ENCODE measurements at places on chromosomes 1 and 21.

DNA sequence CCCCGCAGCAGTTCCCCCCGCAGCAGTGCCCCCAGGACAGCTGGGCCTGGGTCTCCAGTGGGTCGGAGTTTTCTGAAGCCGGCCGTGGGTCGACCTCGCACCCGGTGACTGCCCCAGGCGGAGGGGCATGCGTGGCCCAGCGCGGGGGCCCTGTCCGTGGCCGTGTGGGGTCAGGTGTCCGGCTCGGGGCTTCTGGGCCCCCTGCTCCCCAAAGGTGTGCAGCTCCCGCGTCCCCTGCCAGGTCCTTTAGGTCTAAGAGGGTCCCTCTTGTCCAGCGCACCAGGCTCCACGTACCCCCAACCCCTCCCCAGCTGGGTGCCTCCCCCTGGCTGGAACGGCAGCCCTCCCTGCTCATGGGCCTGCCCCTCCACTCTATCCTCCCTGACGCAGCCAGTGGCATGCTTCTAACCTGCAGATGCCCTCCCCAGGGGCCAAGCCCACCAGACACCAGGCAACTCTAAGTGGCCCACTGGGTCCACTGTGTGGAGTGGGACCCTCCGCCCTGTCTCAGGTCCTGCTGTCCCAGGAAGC is 5.9 kb upstream of the HES4 start:
- DNase-seq: no peak

- DNase-seq: no peak
Observed at GRCh38 chr1:193367863-193368262, 181.4 kb upstream of the B3GALT2 start.

GRCh38 chr1:143748906-143749305 is 222.9 kb downstream of the FAM72C start:
- DNase-seq: no peak

GRCh38 chr1:87723193-87723592 is 394.5 kb downstream of the LMO4 start:
- DNase-seq: no peak

- DNase-seq: no peak
Observed at GRCh38 chr1:235002706-235003300, 125.8 kb downstream of the TOMM20 start.
